Uterus (tissue), 4 donors: ENCODE measurements at places on chromosomes 7 and 10. TPM values are rescaled to one million over a fixed set of nuclear protein-coding genes. Genes with fewer than 3 reads are reported as not detected.

- no peaks in the 10 kb centered on the region for H3K36me3 ChIP-seq
- peak overlapping the region; percentile 52 for H3K27ac ChIP-seq
- peak; percentile 34 for DNase-seq
- no peaks in the 10 kb centered on the region for H3K27me3 ChIP-seq
- no peaks in the 10 kb centered on the region for H3K4me1 ChIP-seq
- H3K4me3 ChIP-seq, result no peak overlapping the region
Observed at GRCh38 chr10:113476191-113476590, 76.7 kb upstream of the HABP2 start.

GRCh38 chr10:68043030-68043429 is 32.1 kb downstream of the HERC4 start:
- no peak overlapping the region for H3K4me3 ChIP-seq
- no peak overlapping the region for H3K27ac ChIP-seq
- no peaks in the 10 kb centered on the region for H3K36me3 ChIP-seq
- H3K4me1 ChIP-seq, result no peaks in the 10 kb centered on the region

DNA sequence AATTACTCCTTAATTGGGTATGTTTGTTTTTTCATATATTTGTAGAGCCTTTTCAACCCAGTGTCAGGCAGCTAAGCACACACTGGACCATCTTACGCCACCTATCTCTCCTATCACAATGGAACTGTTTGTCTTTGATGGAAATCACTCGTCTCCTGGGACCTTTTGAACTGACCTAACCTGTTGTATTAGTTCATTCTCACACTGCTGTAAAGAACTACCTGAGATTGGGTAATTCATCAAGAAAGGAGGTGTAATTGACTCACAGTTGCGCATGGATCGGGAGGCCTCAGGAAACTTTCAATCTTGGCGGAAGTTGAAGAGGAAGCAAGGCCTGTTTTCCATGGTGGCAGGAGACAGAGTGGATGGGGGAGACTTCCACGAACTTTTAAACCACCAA is 182.0 kb downstream of the TCERG1L start:
- no peak for DNase-seq
- no peak overlapping the region for H3K27ac ChIP-seq
- H3K4me1 ChIP-seq, result no peaks in the 10 kb centered on the region
- no peak overlapping the region for H3K4me3 ChIP-seq

The NUTM2B gene
- not detected for total RNA-seq

The ATP6V0E2 gene
- total RNA-seq, result 2.6 TPM

The FLNC gene
- total RNA-seq, result 96.1 TPM

The ZNF365 gene
- total RNA-seq, result not detected

The ITPRID1 gene
- 1.6 TPM for total RNA-seq
